ENCODE measurements at places on chromosomes 1 and 21.

DNA sequence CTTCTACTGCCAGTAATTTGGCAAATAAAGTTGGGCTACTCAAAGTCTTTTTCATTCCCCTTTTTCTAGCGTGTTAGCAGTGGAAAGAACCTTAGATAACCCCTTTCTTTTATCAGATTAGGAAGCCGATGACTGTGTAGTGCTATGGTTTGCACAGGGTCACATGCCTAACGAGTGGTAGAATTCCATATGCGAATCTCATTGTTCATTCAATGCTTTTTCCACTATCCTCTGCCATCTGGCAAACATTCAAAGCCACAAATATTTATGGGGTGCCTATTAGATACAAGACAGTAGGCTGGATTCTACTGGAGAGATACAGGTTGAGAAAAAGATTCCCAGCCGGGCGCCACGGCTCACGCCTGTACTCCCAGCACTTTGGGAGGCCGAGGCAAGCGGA lies 14.9 kb upstream of the IER5 start:
- DNase-seq, result no peak

- no peak for DNase-seq
Observed at GRCh38 chr1:83857103-83857502, 141.8 kb downstream of the TTLL7 start.

GRCh38 chr1:226203655-226204054 lies 17.1 kb upstream of the ACBD3 start:
- no peak for DNase-seq

GRCh38 chr1:61776091-61776490 lies 33.8 kb downstream of the PATJ start:
- no peak for DNase-seq
